ENCODE measurements at places on chromosomes 2 and 18. TPM values are rescaled to one million over a fixed set of nuclear protein-coding genes. Genes with fewer than 3 reads are reported as not detected.

The CACNB4 gene
- total RNA-seq, result 7.2 TPM

- DNase-seq, result no peak
These were observed 80.7 kb downstream of the ITGB1BP1 start for GRCh38 chr2:9342659-9343058.

The DES gene
- total RNA-seq, result 120 TPM

The ARHGAP28 gene
- 4.8 TPM for total RNA-seq

GRCh38 chr2:143682436-143683055, 553.3 kb downstream of the ARHGAP15 start:
- DNase-seq, result no peak

The ST6GAL2 gene
- 7.5 TPM for total RNA-seq

DNA sequence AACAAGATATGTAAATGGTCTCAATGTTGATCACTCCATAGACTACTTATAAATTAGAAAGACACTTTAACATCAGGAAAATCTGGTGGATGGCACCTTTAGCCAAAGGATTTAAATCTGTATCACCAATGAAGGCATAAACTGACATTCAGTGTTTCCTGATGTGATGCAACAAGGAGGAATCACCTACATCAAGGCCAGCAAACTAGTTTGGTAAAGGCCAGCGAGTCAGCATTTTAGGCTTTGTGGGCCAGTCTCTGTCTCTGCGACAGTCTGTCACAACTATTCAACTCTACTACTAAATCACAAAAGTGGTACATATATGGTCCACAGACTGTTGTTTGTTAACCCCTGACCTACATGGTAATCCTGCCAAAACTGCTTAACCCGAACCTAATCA, 33.3 kb downstream of the C2orf76 start:
- no peak for DNase-seq

DNA sequence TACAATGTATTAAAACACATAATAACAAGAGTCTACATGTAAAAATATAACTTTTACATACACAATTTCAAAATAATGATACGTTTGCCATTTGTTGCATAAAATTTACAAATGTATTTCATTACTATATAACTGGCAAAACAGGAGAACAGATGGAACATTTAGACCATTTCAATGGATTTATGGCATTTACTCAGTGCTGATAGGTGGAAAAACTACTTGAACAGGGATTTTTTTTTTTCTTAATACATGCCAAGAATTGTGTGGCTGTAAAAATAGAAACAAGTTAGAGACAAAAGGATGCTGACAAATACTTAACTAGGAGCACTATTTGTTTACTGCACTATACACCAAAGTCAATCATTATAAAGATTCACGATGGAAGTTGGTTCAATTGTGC, 266.8 kb upstream of the CCDC68 start:
- no peak for DNase-seq

DNA sequence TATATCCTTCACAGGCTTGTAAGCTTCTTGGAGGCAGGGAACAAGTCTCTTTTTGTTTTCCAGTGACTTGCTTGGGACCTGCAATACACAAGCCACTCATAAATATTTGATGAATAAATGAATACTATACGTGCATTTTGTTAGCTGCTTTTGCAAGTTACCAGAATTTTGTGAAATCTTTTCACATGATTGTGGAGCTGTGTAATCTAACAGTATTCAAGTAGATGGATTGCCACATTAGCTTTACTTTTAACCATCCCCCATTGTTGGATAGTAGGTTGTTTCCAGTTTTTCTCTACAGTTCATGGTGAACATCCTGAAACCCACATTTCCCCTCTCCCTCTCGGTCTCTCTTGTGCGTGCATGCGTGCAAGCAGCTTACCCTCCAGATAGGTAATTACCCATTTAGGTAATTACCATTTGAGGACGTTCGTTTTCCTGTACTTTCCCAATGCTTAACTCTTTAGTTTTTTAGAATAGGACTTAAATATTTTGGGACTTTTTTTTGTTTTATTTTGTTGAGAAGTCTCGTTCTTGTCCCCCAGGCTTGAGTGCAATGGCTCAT, 12.5 kb downstream of the ZNF407 start:
- DNase-seq, result no peak

DNA sequence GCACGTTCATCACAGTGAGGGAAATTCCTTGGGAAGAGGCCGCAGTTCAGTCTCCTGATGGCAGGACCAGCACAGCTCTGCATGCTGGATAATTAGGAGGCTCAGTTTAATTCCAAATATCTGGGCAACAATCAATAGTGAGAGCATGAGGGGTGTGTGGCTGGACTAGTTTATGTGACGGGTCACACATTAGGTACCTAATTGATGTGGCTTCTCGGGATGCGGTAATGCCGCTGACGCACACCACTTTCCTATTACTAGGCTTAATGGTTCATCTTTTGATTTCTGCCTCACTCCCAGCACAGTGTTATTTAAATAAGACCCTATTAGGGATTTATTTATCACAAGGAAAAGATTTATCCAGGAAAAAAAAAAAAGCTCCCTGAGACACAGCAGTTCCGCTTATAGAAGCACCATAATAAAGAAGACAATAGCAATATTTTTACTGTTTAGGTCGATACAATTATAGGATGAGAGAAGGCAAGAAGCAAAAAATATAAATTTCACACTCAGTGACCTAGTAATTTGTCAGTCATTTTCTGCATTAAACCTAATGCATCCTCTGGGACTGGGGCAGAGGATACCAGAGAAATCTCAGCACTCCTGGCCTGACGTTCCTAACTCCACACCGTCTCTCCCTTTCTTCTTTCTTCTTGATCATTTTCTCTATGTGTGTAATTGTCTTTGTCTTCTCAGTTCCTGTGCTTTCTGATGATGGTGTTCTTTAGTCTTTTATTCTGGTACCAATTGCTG, 264.7 kb upstream of the SLC14A2 start:
- DNase-seq, result no peak

DNA sequence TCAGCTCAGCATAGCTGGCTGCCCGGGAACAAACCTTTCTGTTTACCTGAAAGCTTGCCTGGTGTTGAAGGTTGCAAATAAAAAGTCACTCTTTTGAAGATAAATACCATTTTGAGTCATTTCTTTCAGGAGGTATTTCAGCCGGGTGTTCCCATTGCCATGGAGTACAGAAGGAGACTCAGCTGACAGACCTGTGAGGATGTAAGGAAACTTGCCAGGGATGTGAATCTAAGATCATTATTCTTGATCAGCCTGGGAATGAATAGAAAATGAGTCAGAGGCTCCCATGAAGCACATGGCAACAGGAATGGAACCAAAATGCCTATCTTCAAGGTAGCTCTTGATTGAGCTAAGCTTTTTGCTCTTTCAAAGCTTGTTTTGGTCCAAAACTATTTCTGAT, 231.2 kb downstream of the CYRIA start:
- DNase-seq, result no peak
